Fibroblast of mammary gland (primary cell): ENCODE measurements at places on chromosomes 5 and 9.

DNA sequence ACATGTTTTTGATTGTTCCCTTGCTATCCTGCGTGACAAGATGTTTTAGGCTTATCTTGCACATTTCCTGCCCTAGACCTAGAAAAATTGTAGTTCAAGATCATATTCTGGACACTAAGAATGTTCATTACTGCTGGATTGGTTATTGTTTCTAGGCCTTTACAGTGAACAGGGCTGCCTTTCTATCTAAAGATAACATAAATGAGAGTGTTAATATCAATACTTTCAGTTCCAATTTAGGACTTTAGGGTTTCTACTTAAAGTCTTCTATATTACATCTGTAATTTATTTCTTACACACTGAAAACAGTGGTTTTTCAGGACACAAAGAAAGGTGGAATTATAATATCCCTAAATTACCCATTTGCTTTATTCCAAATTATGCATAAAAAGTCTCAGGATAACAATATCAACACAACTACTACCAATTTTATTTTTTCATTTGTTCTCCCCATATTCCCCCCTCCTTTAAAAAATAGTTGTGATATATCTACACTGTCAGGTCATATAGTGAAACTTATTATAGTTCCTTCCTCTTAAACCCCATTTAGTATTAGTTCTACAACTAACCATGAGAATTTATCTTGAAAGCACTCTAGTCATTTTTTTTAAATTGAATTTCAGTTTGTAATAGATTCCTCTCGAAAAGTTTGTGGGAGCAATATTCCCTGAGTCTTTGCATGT, 293.9 kb upstream of the RIOK2 start:
- no peak for DNase-seq

- DNase-seq = no peak
These were observed 28.6 kb upstream of the CEP78 start for GRCh38 chr9:78207319-78207718.

DNA sequence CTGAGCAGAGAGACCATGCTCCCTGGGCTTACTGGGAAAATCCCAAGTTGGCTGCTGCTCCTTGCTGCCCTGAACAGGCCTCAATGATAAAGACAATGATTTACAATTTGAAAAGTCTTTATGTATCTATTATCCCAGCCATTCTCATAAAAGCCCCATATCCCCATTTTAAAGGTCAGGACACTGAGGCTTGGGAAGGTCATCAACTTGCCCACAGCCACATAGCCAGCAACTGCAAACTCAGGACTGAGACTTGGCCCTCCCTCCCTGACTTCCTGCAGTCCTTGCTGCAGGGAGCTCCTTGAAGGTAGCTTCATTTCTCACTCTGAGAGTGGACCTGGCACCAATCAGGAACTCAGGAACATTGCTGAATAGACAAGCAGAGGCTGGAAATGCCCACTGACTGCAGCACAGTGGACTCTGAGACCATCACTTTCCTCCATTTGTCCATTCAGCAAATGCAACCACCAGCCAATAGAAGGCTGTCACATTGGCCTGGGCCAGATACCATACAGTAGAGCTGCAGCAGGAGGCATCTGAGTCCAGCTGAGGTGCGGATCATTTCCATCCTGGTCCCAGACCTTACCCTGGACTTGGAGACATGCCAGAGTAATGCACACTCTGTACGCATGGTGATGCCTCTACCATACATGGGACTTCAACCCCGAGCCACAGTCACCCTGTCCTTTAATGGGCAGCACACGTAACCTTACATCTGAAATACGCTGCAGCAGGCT, 18.3 kb downstream of the TNIP1 start:
- no peak for DNase-seq

GRCh38 chr5:167820101-167820990, 471.1 kb upstream of the WWC1 start:
- peak; percentile 30 for DNase-seq

GRCh38 chr9:103730866-103731265, 363.2 kb upstream of the SMC2 start:
- DNase-seq = no peak

DNA sequence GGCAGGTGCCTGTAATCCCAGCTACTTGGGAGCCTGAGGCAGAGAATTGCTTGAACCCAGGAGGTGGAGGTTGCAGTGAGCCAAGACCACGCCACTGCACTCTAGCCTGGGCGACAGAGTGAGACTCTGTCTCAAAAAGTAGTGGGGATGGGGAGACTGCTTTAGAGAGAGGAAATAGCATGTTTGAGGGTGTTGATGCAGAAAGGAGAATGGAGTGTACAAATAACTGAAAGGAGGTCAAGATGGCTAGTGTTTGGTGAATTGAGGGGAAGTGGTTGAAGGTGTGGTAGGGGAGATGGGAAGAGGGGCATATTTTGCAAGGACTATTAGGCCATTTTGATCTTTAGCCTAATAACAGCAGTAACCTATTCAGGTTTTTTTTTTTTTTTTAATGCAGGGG, 18.2 kb downstream of the TENT2 start:
- DNase-seq = no peak

- DNase-seq = no peak
These were observed 130.8 kb upstream of the FAM120A start for GRCh38 chr9:93320591-93321219.

- peak; percentile 66 for DNase-seq
These were observed 42.0 kb downstream of the ITK start for GRCh38 chr5:157222506-157223230.

DNA sequence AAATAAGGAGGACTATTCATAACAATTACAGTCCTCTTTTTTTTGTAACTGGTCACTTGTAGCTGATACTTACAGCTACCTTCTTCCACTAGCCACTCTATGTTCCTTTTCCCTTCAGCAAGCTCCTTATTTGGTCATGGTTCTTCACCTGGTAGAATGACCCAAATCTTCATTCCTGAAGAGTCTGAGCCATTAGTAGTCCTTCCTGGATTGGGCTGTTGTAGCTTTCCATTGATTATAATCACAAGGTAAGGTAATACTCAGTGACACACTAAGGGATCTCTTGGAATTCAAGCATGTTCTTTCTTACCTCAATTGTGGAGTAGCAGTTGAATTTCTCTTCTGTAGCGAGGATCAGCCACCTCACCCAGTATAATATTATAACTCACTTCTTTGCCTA, 25.5 kb upstream of the ITGA2 start:
- DNase-seq = no peak

DNA sequence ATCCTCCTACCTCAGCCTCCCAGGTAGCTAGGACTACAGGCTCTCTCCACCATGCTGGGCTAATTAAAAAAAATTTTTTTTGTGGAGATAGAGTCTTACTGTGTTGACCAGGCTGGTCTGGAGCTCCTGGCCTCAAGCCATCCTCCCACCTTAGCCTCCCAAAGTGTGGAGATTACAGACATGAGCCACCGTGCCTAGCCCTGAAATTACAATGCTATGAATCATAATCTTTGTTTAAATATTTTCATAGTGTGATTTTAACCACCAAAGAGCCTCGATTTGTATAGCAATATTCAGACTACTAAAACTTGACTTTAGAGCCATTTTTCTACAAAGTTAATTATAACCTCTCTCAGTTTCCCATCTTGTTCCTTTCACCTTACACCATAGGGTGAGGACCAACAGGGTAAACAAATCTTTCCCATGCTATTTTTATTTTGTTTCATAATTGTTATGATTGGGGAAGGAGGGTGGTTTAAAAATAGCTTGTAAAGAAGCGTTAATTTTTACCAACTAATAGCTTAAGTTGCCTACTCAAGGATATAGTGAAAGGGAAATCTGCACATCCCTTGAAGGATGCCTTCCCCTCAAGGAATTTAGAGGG, 32.7 kb downstream of the UBE2D2 start:
- DNase-seq = peak; percentile 30

GRCh38 chr5:22900801-22901310, 47.7 kb upstream of the CDH12 start:
- DNase-seq = no peak

DNA sequence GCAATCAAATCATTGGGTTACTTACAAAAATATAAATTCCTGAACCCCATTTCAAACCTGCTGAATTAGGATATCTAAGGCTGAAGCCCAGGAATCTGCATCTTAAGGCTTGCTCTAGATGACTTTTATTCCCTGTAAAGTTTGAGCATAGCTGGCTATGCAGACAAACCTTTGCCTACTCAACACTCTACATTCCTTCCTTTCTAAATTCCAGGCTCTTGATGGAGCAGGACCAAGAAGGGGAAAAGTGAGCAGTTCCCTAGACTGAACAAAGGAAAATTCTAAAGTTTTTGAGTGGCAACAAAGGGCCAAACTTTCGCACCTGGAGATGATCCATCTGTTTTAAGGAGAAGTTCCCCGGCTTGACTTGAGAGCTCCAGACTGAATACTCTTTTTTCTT, 9.8 kb upstream of the ADRA1B start:
- DNase-seq = no peak

DNA sequence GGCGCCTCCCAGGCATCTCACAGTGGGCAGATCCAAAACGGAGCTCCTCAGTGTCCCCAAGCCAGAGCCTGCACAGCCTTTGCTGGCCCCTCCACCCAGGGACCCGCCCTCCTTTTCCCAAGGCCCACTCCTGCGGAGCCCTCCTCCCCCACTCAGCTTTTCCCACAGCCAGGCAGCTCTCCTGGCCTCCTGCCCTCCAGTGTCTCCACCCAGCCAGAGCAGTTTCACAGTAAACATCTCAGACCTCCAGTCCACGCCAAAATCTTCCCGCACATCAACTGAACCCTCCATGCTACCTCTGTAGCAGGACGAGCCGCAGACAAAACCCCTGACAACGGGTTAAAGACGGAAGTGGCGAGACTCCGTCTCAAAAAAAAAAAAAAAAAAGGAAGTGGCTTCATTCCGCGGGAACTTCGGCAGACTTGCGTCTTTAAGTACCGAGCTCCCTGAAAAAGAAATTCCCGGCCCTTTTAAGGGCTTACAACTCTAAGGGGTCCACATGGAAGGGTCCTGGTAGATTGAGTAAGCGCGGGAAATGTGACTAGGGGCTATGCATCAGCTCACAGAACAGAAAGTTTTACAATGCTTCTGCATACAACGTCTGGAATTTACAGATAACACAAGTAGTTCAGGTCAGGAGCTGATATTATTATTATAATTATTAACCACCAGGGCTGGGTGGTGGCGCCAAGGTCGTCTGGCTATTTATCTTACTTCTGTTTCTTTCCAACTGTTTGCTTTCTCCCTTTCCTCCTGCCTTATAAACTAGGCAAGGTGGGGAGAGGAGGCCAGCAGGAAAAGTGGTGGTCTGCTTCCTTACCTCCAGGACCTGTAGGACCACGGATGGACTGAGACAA, 11.4 kb upstream of the GRIN1 start:
- no peak for DNase-seq

- no peak for DNase-seq
These were observed 95.8 kb upstream of the TBCA start for GRCh38 chr5:77871946-77872345.

DNA sequence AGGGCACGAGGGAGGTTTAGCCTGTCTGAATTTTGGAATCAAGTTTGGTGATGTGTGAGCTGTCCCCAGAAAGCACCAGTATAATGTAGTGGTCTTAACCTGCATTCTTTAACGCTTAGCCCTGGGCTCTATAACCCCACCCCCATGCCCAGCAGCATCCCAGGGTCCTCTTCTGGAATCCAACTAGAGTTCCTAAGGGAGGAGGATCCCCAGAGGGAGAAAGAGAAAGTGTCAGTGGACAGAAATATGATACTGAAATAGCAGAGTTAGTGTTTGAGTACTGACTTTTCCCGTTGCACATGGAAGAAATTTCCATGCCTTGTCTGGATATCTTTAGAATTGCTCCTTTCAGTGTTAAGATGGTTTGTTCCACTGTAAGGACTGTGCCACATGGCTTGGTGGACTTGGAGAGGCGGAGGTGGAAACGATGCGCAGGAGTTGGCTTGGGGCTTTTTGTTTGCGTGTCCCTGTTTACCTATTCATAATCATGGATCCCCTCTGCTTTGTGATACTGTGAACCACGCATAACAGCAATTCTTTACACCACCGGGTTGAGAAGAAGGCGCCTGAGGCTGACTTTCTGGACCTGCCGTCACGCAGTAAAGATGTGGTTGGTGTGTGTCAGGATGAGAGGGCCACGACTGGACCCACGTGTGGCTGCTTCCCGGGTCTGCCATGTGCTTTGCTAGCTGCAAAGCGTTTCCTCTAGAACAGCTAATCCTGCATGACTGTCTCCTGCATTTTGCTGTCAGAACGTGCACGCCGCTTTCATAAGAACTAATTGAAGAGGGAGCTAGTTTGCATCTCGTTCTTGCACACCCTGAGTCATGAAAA, 142.3 kb downstream of the SMARCA2 start:
- peak; percentile 81 for DNase-seq

- no peak for DNase-seq
These were observed 20.2 kb downstream of the SH3GLB2 start for GRCh38 chr9:129007766-129008468.

GRCh38 chr9:124602204-124602603, 95.0 kb upstream of the NR5A1 start:
- no peak for DNase-seq

- no peak for DNase-seq
These were observed 6.1 kb upstream of the PRUNE2 start for GRCh38 chr9:76911971-76912370.

DNA sequence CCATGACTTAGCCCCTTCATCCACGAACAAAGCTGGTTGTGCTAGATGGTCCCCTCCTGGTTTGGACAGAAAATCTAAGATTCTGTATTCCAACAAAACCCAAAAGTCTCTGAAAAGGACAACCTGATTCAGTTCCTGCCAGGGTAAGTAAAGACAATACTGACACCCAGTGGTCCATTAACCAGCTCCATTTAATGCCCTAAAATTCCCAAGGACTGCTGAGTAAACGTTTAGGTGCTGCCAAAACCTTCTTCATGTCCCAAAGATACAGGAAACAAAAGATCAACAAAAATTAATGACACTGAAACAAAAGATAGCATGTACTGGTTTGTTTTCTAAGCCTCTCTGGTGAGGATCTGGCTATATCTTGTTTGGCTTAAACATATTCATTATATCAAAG, 25.3 kb upstream of the PPP1R2B start:
- DNase-seq = peak; percentile 59

DNA sequence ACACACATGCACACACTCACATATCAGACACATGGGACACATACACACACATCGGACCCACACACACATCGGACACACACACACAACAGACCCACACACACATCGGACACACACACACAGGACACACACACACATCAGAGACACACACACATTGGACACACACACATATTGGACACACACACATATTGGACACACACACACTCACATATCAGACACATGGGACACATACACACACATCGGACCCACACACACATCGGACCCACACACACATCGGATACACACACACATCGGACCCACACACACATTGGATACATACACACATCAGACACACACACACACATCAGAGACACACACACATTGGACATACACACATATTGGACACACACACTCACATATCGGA, 12.8 kb upstream of the LAMC3 start:
- no peak for DNase-seq

DNA sequence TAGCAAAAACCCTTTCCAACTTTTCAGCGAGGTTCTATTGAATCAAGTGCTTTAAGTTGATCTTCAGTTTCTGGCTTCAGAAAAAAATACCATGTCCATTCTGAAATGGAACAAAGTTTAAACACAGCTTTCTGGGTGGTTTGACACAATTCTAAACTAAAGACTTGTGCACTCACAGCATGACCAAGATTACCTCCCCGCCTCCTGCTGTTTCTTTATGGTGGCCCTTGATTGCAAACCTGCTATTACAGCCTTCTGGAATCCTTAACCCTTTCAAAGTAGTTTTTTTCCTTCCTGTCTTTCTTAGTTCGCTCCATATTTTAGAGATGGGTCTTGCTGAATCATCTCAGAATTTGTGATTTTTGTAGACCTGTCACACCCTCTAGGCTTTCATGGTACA, 135.9 kb upstream of the FBN2 start:
- DNase-seq = no peak

- no peak for DNase-seq
These were observed 6.2 kb downstream of the NR6A1 start for GRCh38 chr9:124764774-124765438.
